Effector memory CD4-positive, alpha-beta T cell (primary cell): ENCODE measurements at places on chromosomes 11 and 22.

DNA sequence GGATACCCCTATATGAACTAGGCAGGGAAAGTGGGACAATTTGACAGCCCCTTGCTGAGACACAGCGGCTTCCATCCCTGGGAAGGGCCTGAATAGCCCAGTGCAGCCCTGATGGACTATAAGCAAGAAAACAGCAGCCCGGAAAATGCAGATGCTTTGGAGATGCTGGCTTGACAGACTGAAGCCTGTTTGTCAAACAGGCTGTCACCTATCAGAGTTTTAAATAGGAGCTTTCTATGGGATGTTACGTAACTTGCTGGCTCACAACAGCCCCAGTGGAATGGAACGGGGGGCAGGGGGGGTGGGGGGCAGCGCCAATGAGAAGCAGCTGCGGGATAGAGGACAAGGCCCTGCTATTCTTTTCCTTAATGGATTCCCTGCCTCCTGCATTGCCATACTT is 91.9 kb upstream of the NTM start:
- DNase-seq: no peak

DNA sequence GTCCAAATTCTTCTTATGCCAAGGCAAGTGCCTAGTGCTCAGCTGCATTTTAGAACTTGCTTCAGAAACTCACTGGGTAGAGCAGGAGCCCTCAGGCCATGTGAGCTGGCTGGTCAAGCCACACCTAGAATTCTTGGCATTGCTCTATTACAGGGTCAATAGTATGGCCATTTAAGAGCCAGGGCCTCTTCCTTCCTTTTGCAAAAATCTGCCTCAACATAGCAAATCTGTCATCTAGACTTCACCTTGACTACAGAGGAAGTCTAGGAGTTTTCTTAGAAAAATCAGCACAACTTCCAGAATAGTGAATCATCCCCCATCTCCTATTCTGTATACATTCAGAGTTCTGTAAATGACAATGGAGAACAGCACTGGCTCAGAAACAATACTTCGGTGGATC is 112.0 kb upstream of the TTC12 start:
- DNase-seq: no peak

DNA sequence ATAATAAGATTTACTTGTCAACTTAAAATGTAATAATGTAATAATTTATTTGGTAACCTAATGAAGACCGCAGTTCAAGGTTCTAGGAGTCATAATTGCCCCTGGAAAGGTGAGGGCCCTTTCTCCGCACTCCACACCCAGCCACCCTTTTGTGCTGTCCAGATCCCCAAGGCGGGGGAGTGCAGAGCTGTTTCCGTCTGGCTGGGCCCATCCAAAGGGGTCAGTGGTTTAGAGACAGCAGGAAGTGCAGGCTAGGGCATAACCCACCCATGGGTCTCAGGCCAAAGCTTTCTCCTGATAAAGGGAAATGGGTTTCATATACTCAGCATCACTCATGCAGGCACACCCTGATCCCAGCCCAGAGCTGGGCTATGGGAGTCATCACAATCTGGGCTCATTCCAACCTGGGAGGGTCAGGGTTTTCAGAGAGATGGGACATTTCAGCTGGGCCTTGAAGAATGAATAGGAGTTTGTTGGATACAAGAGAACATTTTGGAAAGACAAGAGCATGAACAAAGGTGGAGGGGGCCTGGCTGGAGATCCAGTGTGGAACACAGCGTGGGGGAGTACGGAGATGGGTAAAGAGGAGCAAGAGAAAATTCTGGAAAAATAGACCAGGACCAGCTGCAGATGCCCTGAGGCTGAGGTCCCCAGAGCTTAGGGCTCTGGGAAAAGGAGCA is 432.2 kb downstream of the TBC1D22A start:
- DNase-seq: no peak

- DNase-seq: no peak
Measured at GRCh38 chr11:128069665-128070064, 517.7 kb downstream of the ETS1 start.

GRCh38 chr11:114478001-114478410 is 38.7 kb downstream of the REXO2 start:
- no peak for DNase-seq

DNA sequence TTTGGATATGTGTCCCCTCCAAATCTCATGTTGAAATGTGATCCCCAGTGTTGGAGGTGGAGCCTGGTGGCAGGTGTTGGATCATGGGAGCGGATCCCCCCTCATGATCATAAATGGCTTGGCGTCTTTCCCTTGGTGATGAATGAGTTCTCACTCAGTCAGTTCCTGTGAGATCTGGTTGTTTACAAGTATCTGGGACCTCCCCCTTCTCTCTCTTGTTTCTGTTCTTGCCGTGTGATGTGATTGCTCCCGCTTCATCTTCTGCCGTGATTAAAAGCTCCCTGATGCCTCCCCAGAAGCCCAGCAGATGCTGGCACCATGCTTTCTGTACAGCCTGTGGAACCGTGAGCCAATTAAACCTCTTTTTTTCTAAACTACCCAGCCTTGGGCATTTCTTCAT is 102.2 kb downstream of the SEZ6L start:
- DNase-seq: no peak

GRCh38 chr11:47924184-47924691 is 56.1 kb upstream of the PTPRJ start:
- DNase-seq: no peak

GRCh38 chr11:36086366-36086765 is 142.5 kb downstream of the LDLRAD3 start:
- no peak for DNase-seq

DNA sequence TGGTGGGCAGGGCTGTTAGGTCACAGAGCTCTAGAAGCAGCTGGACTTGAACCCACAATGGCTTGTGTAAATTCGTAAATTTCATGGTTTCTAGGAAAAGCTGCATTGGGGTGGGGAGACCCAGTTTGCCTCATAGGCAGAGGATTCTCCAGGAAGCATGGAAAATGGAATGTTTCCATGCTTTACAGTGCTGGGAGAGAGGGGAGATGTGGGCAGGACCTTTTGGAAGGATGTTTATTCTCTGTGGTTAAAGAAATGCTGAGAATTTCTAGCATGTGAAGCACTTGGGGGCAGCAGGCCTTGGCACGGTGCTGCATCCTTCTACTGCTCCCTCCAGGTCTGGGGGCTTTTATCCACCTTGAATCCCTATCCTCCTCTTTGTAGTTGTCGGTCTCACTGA is 46.3 kb downstream of the TRAF6 start:
- DNase-seq: no peak

- DNase-seq: no peak
Measured at GRCh38 chr11:13110929-13111812, 102.1 kb downstream of the RASSF10 start.

- no peak for DNase-seq
Measured at GRCh38 chr11:109421981-109422869, at the start of gene C11orf87. Gene C11orf87, plus strand, starts transcription at chr11:109422190. Its CDS starts 1,444 bp downstream, at chr11:109423634.

- DNase-seq: no peak
Measured at GRCh38 chr22:27603800-27604144, 197.8 kb downstream of the MN1 start.

GRCh38 chr11:113091481-113091780 is 130.2 kb downstream of the NCAM1 start:
- DNase-seq: no peak

DNA sequence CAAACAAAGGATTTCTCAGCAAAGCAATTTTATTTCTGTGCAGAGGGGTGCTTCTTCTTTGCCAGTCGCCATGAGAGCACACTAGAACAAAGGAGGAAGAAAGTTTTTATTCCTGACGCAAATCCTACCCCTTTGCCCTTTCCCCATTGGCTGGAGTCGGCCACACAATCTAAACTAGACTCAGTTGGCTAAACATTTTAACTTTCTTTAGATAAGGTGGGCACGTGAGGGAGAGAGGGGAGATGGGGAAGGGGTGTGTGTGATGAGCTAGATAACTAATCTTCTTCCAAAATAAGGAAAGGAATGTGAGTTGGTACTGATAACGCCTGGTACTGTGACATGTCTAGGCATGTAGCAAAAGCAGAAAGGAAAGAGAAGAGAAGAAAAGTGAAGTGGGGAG is 626 bp downstream of the TRIM22 start:
- DNase-seq: no peak

GRCh38 chr22:48167238-48167637 is 1404.8 kb downstream of the TBC1D22A start:
- no peak for DNase-seq

- DNase-seq: no peak
Measured at GRCh38 chr11:108733479-108734116, 68.7 kb downstream of the DDX10 start.

DNA sequence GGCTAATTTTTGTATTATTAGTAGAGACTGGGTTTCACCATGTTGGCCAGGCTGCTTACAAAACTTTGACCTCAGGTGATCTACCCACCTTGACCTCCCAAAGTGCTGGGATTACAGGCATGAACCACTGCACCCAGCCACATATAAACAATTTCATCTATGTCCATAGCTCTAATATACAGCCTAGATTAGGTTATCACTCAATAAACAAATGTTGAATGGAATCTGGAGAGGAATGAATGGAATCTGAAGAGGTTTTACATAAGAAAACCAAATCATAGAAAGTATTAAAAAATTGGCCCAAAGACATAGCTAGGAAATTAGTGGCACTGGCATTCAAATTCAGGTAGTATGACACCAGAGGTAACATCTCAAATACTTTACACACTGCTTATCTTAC is 1401.4 kb upstream of the TENM4 start:
- no peak for DNase-seq

- no peak for DNase-seq
Measured at GRCh38 chr22:46896568-46897245, 134.3 kb downstream of the TBC1D22A start.

GRCh38 chr11:132058211-132058772 is 687.9 kb downstream of the NTM start:
- no peak for DNase-seq
